ENCODE measurements at places on chromosomes 5 and 9.

DNA sequence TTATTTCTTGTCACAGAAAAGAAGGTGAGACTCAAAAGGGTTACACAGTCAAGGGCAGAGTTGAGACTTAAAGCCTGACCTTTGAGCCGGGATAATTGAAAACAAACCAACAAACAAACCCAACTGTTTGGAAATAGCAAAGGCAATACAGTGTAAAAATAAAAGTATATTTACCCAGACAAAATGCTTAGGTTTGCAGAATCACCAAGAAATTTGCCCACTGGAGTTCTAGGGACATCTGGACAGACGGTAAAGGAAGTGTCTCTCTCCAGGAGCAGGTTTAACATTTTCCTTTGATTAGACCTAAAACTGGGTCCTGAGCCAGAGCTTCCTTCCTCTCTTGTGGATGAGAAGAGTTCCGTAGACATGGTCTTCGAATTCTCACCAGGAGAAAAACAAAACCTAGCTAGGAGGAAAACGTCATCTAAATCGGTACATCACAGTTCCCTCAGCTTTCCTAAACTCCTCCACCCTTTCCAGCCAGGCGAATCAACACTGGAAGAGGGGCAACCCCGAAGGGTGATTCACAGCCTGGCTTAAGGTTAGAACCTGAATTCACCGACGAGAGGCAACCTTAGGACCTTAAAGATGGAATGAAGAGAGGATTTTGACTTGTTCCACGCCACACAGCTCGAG lies 673 bp downstream of the CDC25C start:
- peak; percentile 21 for DNase-seq

GRCh38 chr5:113178073-113178779 lies 201.6 kb downstream of the DCP2 start:
- DNase-seq, result no peak

- peak; percentile 61 for DNase-seq
Measured at GRCh38 chr5:78405829-78406750, 45.7 kb downstream of the SCAMP1 start.

GRCh38 chr5:9408964-9409363 lies 136.9 kb downstream of the SEMA5A start:
- no peak for DNase-seq

DNA sequence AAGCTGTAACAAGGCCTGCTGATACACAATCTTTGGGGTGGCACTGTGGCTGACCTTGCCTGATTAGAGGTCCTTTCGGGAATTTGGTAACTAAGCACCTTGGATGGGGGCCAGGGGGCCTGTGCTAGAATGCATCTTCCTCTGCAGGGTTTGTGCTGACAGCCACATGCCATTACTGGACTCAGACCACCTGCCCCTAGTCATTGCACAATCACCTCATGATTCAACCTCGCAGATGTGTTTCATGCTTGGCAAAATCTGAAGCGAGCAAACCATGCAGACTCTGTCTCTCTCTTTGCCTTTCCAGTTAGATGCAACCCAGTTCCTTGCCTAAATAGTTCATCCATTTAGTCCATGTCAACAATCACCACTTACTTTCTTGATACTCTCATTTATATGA lies 96.5 kb upstream of the ERCC6L2 start:
- no peak for DNase-seq

- no peak for DNase-seq
Measured at GRCh38 chr5:82858151-82859025, 218.8 kb downstream of the TMEM167A start.

DNA sequence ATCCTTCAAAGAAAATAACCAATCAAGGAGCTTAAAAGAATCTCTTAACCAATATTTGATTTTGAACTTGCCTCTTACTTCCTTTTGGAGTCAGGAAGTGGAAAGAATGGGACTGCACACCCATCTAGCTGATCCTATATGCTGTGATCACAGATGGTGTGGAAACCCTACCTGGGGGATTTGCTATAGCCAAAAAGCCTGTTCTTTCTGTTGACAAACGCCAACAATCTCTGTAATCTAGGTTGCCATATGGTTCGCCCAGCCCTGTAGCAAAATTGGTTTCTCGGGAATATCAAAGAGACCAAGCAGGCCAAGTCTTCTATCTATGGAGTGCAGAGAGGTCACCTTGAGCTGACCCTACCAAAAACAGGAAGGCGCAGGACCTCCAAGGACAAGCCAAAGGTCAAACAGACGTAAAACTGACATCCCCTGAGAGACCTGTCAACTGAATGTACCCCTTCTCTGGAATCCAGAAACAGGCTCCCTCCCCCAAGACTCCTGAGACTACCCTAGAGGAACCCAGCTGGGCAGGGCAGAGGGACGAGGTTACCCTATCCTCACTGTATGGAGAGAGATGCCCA lies 19.4 kb downstream of the NRG2 start:
- DNase-seq, result no peak
